ENCODE measurements at places on chromosomes 2 and 18.
A peak's percentile ranks its signal among the peaks of the same experiment; 100 is the strongest.

- no peak for DNase-seq
Observed at GRCh38 chr18:49459404-49460171, 857 bp downstream of the DYM start.

DNA sequence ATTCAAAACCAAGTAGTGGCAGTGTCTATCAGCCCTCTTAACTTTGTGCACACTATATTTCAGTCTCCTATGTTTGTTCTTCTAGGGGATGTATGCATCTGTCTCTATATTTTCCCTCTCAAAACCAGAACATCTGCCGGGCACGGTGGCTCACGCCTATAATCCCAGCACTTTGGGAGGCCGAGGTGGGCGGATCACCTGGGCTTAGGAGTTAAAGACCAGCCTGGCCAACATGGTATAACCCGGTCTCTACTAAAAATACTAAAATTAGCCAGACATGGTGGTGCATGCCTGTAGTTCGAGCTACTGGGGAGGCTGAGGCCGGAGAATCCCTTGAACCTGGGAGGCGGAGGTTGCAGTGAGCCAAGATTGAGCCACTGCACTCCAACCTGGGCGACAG lies 9.9 kb upstream of the GAREM2 start:
- no peak for DNase-seq

DNA sequence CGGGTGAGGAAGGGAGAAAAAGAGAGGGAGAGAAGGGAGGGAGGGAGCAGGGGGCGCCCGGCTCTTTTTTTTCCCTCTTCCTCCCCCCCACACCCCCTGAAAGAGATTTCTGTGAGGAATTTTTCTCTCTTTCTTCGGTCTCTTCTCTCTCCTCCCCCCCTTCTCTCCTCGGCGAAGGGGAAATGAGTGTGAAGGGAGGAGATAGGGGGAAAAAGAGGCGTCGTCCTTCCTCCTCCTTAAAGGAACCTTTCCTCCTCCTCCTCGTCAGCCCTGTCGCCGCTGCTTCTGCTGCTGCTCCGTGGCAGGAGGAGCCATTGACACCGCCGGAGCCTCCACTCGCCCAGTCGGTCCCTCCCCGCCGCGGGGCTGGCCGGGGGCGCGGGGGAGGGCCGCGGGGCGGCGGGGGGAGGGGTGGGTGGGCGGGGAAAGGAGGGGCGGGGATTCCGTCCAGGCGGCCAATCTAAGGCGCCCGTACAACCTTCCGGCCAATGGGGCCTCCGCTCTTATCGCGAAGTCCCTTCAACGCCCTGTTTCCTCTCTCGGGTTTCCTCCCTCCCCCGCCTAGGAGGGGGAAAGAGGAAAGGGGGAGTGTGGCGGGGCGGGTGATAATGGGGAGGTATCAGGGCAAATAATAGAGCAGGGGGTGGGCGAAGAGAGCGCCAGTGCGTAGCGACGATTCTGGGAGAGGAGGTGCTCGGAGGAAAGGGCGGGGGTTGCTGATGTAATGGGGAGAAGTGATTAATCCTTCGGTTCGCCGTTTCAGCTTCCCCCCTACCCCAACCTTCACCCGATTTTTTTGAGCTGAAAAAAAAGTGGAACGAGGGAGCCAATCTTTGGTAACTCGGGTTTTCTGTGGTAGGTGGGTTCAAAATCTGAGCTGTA lies at the start of gene FBXO11:
Gene FBXO11 (minus strand): TSS at position 342 of the 882 bp plus-strand sequence. CDS start 778 bp downstream, outside the sequence.
- DNase-seq = peak; percentile 94

DNA sequence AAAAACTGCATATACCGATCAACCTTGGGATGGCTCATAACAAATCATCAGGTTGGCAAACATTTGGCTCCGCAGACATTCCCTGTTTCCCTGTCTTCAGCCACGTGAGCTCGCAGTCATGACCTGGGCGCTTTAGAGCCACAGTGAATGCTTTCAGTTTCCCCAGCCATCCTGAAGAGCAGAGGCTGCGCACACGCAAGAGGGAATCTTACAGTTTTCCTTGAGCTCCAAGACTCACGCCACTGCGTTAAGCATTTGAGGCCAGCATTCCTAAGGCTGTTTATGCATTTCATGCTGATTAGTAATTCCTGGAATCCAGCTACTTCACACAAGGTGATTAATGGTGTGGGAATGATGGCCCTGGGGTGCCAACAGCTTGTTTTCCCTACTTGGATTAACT lies 95.1 kb downstream of the MTCL1 start:
- DNase-seq = no peak

- DNase-seq = no peak
Observed at GRCh38 chr2:68387408-68388350, 22.6 kb downstream of the PLEK start.

DNA sequence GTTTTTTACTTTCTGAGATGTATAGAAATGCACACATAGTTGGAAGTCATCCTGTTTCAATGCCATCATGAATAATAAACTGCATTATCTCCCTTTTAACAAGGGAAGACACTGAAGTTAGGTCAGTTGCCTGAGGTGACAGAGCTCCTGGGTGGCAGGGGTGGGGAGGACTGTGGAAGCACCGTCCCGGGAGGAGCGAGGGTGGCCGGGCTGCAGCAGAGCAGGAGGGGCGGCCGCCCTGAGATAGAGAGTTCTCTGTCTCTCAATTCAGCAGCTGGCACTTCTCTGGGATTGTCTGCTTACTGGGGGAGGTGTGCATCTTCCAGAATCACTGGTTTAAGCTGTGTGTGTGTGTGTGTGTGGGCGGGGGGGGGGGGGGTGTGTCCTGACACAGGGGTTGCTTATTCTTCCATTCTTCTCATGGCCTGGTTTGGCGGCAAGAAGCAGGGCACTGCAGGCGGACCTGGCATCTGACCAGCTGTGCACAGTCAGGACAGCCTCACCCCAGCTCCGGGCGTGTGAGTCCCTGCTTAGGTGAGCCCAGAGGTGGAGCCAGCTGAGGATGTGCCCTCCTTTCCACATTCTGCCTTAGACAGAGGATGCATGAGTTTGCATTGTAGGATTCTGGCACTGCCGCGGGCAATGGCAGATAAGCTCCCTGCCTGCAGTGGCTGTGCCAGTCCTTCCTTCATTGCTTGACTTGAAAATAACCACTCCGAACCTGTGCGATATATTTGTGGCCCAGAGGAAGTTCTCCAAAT lies 40.4 kb downstream of the VWA3B start:
- DNase-seq = no peak

GRCh38 chr2:11319939-11320338 lies 24.5 kb downstream of the ROCK2 start:
- DNase-seq = no peak

DNA sequence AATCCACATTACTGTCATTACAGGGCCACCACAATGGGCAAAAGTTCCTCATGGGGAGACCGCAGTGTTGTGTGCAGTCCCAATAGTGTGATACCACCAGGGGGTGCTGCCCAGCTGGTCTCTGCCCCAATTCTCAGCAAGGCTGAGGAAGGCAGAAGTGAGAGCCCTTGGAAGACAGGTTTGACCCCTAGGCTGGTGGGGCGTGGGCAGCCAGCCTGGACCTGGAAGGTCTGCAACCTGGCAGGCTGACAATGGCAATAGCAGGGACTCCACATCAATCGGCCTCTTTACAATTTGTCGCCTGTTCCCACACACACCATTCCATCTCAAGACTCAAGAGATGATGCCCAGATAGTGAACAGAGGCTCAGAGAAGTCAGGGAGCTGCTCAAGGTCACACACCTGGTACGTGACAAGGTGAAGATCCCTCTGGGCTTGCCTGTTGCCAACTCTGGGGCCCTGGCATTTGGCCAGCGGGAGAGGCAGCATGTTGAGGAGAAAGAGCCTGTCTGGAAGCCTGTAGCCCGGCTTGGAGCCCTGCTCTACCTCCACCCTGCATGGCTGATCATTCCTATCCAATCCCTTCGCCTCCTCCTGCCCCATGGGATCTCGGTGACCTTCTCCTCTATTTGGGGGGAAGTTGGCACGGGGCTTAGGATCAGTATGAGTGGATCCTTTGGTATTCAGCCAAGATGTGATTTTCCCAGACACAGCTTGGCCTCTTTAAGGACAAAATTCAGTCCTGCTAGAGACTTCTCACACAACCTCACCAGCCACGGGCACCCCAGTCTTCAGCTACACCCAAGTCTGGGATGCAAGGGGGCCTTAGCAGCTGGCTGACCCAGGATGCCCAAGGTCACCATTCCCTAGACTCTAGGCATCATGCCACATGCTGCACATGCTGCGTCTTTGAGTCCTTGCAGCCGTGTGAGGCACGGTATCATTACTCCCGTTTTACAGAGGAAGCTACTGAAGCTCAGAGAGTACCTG lies 2.9 kb upstream of the ATOH8 start:
- DNase-seq = peak; percentile 23

- no peak for DNase-seq
Observed at GRCh38 chr2:181441670-181442069, 15.5 kb upstream of the ITGA4 start.

DNA sequence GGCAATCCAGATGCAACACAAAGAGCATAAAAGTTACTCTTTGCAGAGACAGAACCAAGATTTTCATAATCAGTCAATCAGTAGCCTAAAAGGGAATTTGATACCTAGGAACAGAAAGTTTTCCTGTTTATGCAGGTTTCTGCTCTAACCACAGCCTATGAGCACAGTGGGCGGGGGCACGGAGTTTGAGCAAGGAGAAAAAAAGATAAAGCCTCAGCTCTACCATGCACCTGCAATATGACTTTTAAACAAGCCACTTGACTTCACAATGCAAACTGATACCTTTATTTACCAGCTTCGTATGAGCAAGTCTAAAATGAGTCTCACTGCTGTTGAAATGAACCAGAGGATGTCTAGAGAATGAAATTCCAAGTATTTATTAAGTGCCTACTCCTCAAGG lies 5.6 kb upstream of the LRATD1 start:
- DNase-seq = no peak

- no peak for DNase-seq
Observed at GRCh38 chr2:179952658-179953057, 54.4 kb downstream of the CWC22 start.

DNA sequence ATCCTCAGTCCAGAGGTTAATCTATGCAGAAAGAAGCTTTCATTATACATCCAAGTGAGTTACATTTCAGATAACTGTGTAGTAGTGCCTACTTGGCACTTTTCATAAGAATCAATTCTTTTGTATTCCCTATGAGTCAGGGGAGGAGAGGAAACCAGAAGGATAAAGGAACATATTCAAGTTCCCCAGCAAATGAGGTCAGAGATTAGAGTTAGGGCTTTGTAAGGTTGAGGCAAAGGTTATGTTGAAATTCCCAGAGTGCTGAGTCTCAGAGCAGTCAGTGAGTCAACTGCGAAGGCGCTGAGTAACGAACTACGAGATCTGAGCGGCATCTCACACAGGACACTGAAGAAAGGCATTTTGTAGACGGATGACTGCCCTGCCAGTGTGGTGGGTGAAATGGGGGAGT lies 25.1 kb upstream of the ME2 start:
- DNase-seq = no peak

DNA sequence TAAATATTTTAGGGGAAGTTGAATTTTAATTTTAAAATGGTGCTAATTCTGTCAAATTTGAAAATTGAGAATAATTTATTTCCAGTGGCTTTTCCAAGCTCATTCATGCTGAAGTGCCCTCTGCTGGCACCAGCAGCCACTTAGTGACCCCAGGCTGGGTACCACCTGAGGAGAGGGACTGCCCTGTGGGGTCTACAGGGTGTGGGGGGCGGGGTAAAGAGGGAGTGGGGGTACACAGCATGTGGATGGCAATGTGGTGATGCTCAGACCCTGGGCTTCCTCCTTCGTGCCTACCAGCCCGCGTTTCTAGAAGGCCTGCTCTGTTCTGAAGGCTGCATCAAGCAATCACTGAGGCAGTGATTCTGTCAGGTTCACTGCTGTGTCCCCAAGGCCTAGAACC lies 45.1 kb upstream of the SCLY start:
- no peak for DNase-seq

DNA sequence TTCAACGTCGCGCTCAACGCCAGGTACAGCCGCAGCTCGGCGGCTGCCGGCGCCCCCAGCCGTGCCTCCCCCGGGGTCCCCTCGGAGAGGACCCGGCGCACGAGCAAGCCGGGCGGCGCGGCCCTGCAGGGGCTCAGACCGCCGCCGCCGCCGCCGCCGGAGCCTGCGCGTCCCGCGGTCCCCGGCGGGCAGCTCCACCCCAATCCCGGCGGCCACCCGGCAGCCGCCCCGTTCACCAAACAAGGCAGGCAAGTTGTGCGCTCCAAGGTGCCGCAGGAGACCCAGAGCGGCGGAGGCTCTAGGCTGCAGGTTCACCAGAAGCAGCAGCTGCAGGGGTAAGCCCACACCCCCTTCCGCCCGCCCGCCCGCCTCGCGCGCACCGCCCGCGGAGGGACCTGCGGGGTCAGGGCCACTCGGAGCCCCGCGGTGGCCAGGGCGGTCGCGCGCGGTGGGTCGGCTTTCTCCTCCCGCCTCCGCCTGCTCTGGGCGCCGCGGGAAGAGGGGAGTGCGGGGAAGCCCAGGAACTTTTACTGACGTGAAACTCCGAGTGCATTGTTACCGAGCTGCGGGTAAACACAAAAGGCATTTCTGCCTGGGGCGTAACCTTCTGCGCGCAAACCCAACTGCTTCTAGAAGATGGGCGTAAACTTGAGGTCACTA lies 861 bp downstream of the LTBP1 start:
- DNase-seq = no peak

Measured in stimulated activated CD8-positive, alpha-beta memory T cell treated with anti-CD3 and anti-CD28 coated beads, Interleukin-2, amount 100 ng/mL, for 1 hour (primary cell).